RPMI8226 (cell line): ENCODE measurements at places on chromosomes 1 and 21.
A peak's percentile ranks its signal among the peaks of the same experiment; 100 is the strongest.

GRCh38 chr1:95699149-95699953, 465.3 kb downstream of the RWDD3 start:
- no peak for DNase-seq

GRCh38 chr1:53703174-53703573, 35.8 kb downstream of the GLIS1 start:
- DNase-seq = no peak

GRCh38 chr1:40338745-40339419, 21.8 kb upstream of the COL9A2 start:
- DNase-seq = peak; percentile 86

DNA sequence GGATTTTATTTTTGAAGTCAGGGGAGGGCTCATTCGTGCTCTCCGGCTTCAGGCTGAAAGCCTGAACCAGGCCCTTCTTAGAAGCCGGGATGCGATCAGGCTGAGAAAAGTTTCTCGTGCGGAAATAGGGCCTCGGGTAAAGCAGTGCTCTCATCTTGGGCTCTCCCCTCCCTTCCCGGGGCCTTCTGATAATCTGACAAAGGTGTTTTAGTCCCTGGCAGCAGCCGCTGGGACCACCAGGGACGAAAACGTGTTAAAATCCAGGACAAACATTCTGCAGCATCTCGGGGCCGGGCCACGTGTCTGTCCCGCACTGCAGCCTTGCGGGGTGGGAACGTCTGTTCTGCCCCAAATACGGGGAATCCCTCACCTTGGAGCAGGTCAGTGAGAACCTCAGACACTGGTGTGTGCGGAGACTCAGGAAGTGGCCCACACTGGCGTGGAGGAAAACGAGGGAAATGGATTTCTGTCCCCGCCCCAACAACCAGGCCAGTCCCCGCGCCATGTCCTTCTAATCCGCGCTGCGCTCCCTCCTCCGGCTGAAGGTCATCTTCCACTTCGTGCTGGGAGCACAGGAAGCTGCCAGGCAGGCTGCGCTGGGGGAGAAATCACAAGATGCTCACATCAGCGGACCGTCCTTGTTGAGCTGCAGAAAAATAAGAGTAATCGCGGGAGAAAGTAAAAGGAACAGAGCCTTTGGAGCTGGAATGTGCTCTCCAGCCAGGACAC, 16.6 kb upstream of the AJAP1 start:
- no peak for DNase-seq

- DNase-seq = peak; percentile 38
Measured at GRCh38 chr1:216531263-216532239, 108.3 kb upstream of the USH2A start.

DNA sequence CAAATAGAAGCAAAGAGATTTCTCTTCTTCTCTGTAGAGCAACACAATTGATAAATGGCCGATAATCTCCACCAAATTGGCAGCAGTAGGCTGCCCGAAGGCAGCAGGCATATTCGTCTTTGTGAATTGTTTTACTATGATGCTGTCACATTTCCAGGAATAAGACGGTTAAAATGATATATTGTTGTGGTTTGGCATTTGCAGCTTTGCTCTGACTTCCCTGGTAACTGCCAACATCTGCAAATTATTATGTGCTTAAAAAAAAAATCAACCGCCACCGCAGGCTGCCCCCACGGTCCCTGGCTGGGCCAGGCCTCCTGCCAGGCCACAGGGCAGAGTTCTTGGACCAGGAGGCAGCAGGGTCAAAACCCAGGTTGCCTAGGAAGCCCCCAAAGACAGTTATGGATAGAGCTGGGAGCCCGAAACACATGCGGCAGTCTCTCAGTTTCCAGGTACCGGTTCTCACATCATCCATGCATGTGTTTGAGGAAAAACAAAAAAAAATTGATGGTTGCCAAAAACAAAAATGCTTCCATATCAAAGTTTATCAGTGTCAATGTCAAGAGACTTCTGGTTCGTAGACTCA, 179.3 kb downstream of the ETS2 start:
- peak; percentile 84 for DNase-seq
